ENCODE measurements at places on chromosomes 13 and 19. TPM values are rescaled to one million over a fixed set of nuclear protein-coding genes. Genes with fewer than 3 reads are reported as not detected.
A peak's percentile ranks its signal among the peaks of the same experiment; 100 is the strongest.

The TMEM150B gene
- not detected for total RNA-seq

The OR4F17 gene
- total RNA-seq = not detected

The ZNF160 gene
- total RNA-seq = 9.2 TPM

The FXYD3 gene
- total RNA-seq = 736 TPM

The CYP4F8 gene
- total RNA-seq = not detected

The TMEM147 gene
- 87.7 TPM for total RNA-seq

The CCDC169 gene
- 0.40 TPM for total RNA-seq

The SIGLEC8 gene
- total RNA-seq = not detected

The ZNF844 gene
- 5.6 TPM for total RNA-seq

The SPIB gene
- total RNA-seq = 0.44 TPM

The MAN2B1 gene
- total RNA-seq = 29.0 TPM

The HCST gene
- total RNA-seq = 0.96 TPM

GRCh38 chr13:99600318-99600717 lies 99.0 kb downstream of the TM9SF2 start:
- ATAC-seq = no peak

DNA sequence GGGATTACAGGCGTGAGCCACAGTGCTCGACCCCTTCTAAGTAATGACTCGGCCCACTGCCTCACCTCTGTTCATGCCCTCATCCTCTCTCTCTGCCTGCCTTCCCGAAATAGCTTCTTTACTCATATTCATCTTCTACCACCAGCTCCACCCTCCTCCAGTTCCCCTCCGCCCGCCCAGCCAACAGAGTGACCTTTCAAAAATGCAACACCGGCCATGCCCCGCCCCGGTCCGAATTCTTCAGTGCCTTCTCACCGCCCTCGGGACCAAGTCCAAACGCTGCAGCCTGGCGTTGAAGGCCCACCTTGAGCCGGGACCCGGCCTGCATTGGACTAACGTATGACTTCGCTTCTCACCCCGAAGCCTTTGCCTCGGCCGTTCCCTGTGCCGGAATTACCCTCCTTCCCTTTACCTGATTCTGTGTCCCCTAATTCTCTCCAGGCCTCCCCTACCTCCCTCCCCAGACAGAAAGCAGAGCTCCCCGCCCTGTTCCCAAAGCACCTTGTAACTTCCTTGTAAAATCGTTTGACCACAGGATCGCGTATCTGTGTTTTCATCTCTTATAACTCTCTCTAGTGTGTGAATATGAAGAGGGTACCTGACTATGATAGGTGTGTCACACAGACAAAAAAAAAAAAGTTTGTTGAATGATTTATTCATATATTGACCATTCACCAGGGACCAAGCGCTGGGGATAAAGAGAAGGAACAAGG lies 8.1 kb upstream of the MUC16 start:
- ATAC-seq = no peak

GRCh38 chr13:81148822-81149221 lies 807.9 kb upstream of the SPRY2 start:
- ATAC-seq = no peak

- no peak for ATAC-seq
These were observed 2.6 kb downstream of the FGF9 start for GRCh38 chr13:21673539-21673788.

GRCh38 chr19:1856698-1857603 lies 6.4 kb downstream of the KLF16 start:
- ATAC-seq = peak; percentile 49

DNA sequence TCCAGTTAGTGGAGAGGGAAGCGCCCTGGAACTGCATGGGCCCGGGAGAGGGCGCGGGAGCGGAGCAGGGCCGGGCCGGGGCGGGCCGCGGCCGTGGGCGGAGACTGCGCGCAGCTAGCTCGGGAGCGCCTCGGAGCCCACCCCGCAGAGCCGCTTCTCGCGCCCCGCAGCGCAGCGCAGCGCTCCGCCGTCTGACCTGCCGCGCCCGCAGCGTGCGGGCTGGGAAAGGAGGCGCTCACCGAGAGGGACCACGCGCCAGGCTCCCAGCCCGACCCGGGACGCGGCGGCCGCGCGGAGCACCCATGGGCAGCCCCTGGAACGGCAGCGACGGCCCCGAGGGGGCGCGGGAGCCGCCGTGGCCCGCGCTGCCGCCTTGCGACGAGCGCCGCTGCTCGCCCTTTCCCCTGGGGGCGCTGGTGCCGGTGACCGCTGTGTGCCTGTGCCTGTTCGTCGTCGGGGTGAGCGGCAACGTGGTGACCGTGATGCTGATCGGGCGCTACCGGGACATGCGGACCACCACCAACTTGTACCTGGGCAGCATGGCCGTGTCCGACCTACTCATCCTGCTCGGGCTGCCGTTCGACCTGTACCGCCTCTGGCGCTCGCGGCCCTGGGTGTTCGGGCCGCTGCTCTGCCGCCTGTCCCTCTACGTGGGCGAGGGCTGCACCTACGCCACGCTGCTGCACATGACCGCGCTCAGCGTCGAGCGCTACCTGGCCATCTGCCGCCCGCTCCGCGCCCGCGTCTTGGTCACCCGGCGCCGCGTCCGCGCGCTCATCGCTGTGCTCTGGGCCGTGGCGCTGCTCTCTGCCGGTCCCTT lies at the start of gene MLNR:
TSS of gene MLNR (plus strand) at position 303 of the 820 bp plus-strand sequence. CDS start at position 303, 0 bp downstream.
- ATAC-seq = peak; percentile 71

DNA sequence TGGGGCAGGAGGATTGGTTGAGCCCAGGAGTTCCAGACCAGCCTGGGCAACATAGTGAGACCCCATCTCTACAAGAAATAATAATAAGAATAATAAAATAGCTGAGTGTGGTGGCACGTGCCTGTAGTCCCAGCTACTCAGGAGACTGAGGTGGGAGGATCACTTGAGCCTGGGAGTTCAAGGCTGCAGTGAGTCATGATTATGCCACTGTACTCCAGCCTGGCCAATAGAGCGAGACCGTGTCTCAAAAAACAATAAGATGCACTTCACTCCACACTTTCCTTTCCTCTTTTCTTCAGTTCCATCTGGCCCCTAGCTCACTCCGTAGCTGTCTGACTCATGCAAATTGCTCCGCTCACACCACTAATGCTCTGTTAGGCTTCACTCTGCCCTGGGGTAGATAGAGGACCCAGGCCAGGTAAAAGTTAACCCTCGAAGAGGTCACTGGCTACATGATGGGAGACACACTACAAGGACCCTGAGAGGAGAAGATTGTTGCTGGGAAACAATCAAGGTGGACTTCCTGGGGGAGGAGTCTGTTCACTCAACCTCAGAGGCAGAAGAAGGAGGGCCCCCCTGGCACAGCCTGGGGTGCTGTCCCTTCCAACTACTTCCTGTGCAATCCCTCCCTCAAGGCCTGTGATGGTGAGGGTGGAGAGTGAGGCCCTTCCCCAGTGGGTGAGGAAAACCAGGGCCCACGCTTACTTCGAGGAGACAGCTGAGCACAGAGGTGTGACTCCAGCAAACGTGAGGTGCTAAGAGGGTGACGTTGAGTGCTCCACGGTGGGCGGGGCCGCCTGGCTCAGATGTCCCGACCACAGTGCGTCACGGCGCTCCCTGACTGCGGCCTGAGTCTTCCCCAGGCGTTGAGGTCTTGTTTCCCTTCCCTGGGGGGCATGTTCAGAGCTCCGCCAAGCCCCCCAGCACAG lies 8.8 kb upstream of the TNFSF9 start:
- peak; percentile 54 for ATAC-seq

DNA sequence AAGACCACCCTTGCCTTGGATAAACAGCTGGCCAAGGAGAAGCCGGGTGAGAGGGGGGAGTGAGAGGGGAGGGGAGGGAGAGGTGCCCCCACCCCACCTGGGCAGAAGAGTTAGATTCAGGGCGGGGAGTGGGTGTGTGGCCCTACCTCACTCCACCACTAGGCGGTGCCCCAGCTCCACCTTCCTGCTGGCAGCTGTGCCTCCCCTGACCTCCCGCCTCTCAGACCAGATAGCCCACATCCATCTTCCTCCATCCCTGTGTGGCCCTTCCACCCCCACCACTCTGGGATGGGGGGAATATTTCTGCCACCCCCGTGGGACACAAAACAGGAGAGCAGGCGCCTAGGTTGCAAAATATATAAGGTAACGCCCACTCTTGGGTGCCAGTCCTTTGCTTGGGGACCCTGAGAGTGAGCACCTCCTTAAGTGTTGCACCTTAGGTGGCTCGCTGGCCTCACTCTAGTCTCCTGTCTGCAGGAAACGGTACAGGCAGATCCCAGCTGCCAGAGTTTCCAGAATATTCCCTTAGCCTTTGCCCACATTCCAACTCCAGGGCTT lies 13.8 kb upstream of the EHD2 start:
- peak; percentile 50 for ATAC-seq

DNA sequence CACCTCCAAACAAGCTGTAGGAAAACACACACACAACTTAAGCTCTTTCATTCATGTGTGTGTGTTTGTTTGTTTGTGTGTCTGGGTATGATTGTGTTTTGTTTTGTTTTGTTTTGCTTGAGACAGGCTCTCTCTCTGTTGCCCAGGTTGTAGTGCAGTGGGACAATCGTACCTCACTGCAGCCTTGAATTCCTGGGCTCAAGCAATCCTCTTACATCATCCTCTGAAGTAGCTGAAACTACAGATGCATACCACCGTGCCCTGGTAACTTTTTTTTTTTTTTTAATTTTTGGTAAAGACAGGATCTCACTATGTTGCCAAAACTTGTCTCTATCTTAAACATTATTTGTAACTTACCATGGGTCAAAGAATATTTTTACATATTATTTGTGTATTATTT lies 431.7 kb downstream of the SLITRK1 start:
- ATAC-seq = no peak

DNA sequence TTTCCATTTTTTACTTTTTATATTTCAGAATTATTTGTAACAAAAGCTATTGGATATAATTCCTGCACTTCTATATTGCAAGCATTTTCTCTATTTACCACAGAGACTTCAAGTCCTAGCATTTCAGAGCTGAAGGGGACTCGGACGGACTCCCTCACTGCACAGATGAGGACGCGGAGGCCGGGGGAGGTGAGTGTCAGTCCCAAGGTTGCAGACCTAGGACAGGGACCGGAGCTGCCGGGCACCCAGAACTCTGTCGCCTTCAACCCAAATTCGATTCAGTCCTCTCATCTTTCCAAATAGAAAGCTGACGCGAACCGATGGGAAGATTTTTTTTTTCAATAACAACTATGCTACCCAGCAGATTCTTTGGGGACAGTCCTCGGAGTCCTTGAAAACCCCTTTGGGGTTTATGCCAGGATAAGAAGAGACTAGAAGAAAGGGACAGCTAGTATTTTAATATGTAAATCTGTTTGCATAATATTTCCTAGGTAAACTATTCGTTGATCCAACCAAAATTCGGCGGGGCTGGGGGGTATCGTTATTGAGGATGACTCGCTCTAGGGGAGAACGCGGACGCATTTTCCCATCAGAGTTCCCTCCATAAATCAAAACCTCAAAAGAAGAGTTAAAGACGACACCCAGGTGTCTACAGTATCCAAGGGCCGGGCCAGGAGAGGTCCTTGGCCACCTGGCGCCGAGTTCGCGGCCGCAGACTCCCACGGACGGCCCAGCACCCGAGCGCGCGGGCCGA lies 803 bp downstream of the FLT3 start:
- no peak for ATAC-seq

GRCh38 chr13:99386911-99387788 lies 80.0 kb upstream of the GPR183 start:
- no peak for ATAC-seq

- ATAC-seq = peak; percentile 53
These were observed 17.8 kb upstream of the ADGRE5 start for GRCh38 chr19:14363183-14364097.

DNA sequence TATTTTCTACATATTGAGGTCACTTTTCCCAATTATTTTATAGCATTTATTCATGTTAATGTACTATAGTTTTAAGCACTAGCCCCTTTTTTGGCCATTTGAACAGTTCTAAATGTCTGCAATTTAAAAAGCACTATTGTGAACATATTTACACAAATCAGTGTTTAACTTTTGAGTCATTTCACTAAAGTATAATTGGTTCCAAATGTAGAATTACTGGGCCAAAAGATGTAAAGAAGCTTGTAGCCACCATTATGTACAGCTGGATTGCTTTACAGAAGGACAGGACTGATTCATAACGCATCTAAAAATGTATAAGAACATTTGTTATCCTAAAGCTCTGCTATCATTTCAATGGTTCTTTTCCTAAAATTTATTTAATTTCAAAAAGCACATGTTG lies 16.6 kb upstream of the ATP12A start:
- ATAC-seq = no peak

DNA sequence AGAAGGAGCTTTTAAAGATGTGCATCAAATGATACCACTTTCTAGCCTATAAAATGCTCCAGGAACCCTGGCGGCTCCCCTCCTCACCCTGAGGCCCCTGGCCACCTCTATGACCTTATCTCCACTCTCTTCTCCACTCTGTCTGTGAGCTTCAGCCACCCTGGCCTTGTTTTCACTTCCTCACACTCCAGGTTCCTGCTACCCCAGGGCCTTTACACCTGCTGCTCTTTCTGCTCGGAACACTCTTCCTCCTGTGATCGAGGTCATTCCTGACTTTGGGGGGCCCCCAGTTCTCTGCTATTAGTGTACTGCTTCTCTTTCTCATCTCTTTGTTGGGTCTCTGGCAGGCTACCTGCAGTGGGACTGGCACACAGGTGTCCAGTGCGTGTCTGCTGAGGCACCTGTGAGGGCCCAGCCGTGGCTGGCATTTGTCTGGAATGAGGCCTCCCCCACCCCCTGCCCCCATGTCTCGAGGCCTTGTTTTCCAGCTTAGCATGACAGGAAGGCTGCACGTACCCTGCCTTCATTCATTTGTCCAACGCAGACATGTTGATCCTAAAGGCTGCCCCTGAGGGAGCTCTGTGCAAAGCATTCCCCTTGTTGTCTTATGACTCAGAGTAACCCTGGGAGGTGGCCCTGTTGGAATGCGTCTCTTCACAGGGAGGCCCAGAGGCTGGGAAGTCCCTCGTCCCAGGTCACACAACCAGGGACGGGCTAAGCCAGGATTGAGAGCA lies 2.3 kb downstream of the DDA1 start:
- ATAC-seq = peak; percentile 6

GRCh38 chr13:95209109-95209508 lies 92.1 kb downstream of the ABCC4 start:
- ATAC-seq = no peak

GRCh38 chr13:78595495-78596398 lies 7.6 kb downstream of the POU4F1 start:
- ATAC-seq = no peak

- ATAC-seq = no peak
These were observed 47.2 kb upstream of the ZNF737 start for GRCh38 chr19:20612711-20613316.

- no peak for ATAC-seq
These were observed 95.6 kb downstream of the PCDH9 start for GRCh38 chr13:67134417-67135129.

- ATAC-seq = no peak
These were observed 3.5 kb upstream of the CD320 start for GRCh38 chr19:8311461-8312260.

DNA sequence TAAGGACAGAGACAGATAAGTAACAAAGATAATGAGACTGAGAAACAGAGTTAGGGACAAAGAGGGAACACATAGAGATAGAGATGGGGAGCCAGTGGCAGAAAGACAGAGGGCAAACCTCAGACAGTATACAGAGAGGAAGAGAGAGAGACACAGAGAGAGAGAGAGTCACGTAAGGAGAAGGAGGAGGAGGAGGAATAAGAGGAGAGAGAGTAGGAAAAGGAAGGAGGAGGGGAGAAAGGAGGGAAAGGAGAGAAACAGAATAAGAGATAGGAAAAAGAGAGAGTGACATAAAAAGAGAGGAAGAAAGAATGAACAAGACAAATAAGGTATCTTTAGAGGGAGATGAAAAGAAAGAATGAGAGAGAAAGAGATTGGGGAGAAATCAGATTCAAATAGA lies 23.6 kb downstream of the CYP2B6 start:
- no peak for ATAC-seq

GRCh38 chr13:27955014-27955591 lies 14.0 kb downstream of the CDX2 start:
- ATAC-seq = no peak
